ENCODE measurements at places on chromosomes 1 and 21. TPM values are rescaled to one million over a fixed set of nuclear protein-coding genes. Genes with fewer than 3 reads are reported as not detected.
A peak's percentile ranks its signal among the peaks of the same experiment; 100 is the strongest.

The PGBD5 gene
- total RNA-seq: 14.7 TPM

The KLF17 gene
- total RNA-seq: 0.09 TPM

The KCNE2 gene
- 0.27 TPM for total RNA-seq

The ADAMTS4 gene
- 2.7 TPM for total RNA-seq

The RIMS3 gene
- 4.3 TPM for total RNA-seq

The FNDC7 gene
- not detected for total RNA-seq

The RNU1-1 gene
- 1,356 TPM for total RNA-seq

The ATAD3C gene
- total RNA-seq: 1.8 TPM

The RASAL2 gene
- 45.3 TPM for total RNA-seq

The KCNH1 gene
- 18.7 TPM for total RNA-seq

DNA sequence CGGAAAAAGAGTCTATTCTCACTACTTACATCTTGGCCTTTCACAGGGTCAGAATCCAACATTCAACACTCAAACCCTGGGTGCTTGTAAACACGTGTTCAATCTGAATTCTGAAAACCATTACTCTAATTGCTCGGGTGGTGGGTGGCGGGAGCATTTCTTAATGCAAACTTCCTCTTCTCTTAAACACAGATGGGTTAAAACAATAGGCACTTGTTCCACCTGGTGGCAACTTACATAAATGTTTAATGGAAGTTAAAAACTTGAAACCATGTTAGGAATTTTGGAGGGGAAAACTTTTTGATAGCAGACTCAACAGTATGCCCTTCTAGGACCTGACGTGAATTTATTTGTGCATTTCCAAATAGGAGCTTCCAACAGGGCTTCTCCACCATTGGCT lies 23.4 kb upstream of the TDRD10 start:
- DNase-seq: no peak

DNA sequence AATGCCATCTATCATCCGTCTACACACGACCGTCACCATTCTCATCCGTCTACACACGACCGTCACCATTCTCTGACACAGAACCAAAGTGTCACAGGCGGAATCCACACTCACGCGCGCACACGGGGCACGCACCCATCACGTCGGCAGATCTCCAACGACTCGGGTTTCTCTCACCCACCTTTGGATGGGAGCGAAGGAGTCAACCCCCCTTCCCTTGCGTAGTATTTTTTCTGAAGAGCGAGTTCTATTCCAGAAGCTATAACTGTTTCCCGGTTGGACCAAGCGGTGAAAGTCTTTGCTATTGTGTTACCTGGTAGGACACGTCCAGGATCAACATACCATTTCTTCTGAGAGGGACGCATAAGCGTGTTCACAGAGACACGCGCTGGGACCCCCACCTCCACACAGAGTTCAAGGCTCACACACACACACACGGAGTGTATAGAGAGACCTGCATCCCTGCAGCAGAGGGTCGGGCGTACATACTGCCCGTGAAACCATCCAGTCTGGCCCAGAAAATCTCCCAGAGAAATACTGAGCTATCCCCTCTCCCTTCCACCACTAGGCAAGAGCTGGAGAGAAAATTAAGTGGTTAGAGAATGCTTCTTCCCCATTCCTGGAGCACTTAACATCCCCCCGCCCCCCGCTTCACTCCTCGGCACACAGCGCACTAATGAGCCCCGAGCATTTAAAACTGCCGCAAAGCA lies 741 bp downstream of the DUSP10 start:
- no peak for DNase-seq

GRCh38 chr1:31239653-31240241 lies at the start of gene NKAIN1:
Gene NKAIN1, minus strand, starts transcription at chr1:31239887. Its CDS starts 340 bp downstream, at chr1:31239547.
- DNase-seq: peak; percentile 22

DNA sequence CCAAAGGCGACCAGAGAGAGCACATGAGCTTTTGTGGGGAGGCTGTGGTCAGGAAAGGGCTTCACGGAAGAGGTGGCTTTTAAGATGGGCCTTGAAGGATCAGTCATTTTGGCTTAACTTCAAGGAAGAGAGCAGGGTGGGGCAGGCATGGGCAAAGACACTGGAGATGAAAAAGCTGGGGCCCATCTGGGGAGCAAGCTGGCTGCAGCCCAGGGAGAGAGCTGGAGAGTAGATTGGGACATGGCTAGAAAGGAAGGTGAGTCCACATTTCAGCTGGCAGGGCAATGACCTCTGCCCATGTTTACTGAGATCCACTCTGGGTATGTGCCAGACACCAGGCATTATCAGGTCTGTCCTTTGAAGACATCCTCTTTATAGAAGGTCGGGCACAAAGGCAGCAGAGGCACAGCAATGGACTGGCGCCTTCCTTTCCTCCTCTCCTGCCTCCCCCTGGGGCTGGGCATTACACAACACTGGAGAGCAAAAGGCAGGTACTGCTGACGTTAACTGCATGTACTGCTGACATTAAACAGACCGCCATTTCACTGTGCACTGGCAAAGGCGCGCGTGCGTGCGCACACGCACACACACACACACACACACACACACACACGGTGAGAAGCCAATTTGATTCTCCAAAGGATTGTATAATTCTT lies 2.2 kb upstream of the UBXN10 start:
- no peak for DNase-seq

DNA sequence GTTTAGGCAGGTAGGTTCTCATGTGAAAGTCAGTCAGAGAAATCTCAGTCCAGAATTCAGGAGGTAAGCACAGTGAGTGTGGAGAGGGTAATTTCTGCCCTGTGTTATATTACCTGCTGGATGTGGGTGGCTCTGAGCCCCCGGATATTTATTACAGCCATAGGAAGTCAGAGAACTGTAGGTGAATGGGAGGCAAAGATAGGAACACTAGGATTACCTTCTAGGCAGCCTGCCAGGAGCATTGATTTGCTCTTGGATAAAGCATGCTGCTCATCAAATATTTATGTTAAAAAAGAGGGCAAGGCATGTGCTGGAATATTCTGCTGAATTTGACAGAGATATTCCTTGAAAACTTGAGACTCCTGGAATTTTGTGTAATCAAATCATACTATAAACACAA lies 8.5 kb downstream of the GNG12 start:
- no peak for DNase-seq

GRCh38 chr1:219434285-219434922 lies 178.5 kb downstream of the ZC3H11B start:
- no peak for DNase-seq

DNA sequence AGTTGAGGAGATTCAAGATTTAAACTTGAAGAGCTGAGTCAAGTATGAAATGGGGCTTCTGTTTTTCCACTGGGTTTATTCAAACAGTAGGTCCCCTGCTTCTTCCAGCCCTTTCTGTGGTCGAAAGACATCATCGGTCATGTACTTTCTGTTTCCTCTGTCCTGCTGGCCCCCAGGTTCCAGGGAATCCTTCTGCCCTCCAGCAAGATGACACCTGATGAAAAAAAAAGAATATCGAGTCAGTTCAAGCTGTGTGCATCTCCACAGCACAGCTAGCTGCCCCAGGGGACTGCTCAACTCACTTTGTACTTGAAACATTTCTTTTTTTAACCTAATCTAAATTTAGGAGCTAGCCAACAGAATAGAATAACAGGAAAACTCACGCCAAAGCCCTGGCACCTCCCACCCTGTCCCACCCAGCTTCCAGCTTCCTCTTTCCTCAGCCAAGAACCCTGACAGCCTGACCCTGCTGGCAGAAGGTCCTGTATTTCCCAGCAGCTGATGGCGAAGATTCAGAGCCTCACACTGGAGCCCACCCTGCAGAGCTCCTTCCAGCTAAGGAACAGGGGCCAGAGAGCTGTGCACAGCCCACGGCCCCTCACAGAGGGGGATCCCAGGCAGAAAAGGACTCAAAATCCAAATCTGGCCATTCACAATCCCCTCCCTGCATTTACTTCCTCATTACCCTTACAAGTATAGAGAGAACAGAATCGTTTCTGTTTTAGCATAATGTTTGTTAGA lies 176.5 kb downstream of the PSMG1 start:
- DNase-seq: no peak

GRCh38 chr1:53584777-53585107 lies 125.5 kb downstream of the DMRTB1 start:
- DNase-seq: no peak

GRCh38 chr1:223323491-223324484 lies 40.2 kb downstream of the SUSD4 start:
- no peak for DNase-seq

DNA sequence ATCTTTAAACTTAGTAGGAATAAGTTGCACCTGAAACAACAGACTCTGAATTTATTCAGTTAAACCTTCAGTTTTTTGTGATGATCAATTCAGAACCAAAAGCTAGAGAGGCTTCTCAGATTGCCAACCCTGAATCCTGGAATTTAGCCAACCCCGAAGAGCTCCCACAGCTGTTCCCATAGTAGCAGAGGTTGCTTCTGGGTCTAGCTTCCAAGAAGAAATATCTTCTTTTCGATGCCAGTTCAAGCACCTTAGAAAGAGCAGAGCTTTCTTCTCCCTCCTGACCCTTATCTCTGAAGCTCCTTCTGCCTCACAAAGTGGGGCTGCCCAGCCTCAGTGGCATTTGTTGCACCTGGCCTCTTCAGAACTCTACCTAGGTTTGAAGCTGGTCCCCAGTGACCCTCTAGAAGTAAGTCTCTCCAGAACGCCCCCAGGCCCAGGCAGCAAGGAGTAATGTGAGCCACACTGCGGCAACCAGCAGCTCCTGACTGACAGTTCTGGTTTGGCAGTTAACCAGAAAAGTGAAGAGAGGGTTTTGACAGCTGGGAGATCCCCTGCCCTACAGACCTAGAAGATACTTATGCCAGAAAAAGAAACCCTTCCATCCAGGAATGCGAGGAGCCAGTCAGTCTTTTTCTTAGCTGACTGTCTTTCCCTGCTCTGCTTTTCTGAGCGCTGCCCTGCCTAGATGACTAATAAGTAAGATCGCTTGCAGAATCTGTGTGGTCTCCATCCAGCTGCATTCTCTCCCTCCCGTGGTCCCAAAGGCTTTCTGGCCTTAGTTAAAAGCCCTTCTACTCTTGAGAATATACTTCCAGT lies 165.9 kb downstream of the ADGRL4 start:
- peak; percentile 88 for DNase-seq

DNA sequence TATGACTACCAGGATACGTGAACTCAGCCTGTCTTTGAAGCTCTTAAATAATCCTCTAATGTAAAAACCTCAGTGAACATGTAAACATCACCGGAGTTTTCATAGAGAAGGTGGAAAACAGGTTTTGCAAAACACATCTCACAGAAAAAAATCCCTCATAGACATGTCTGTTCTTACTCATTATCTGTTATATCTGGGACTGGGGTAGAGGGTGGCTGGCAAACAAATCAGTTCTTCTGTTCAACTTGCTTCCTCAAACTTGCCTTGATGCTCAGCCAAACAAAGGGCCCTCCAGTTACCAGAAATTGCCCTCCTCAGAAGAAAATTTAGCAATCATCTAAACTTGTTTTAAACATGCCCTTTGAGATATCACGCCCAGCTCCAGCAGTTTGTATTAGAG lies 66.1 kb upstream of the CXADR start:
- no peak for DNase-seq

DNA sequence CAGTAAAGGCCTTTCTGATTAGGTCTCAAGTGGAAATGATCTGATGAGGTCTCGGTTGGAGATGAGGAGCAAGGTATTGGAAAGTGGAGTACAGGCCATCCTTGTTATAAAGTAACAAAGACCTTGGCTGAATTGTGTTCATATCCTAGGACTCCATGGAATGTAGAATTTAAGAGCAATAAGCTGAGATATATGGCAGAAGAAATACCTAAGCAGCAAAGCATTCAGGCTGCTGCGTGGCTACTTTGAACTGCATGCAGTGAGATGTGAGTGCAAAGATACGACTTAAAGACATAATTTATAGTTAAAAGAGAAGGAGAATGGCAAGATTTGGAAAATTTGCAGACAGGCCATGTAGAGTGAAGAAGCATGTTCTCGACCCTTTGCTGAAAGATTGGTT lies 11.2 kb upstream of the XPR1 start:
- no peak for DNase-seq

- DNase-seq: peak; percentile 26
Measured at GRCh38 chr1:186605762-186606350, 74.4 kb downstream of the PTGS2 start.

DNA sequence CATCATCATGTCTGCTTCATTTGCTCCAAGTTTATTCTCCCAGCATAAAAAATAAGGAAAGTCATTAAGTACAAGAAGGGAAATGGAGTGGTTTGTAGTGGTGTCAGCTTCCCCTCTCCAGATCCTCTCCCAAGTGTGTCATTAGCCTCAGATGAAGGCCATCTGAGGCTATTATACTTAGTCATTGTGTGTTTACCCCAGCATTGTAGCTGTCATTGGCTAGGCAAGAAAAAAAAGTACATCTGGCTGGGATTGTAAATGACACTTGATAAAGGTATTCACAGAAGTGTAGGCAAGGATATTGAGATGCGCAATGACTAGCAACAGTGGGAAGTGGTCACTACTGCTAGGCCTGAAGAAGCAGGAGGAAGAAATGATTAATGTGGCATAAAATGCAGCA lies 316.9 kb upstream of the SGIP1 start:
- DNase-seq: peak; percentile 92

GRCh38 chr1:56326056-56326455 lies 253.3 kb downstream of the PLPP3 start:
- peak; percentile 29 for DNase-seq

DNA sequence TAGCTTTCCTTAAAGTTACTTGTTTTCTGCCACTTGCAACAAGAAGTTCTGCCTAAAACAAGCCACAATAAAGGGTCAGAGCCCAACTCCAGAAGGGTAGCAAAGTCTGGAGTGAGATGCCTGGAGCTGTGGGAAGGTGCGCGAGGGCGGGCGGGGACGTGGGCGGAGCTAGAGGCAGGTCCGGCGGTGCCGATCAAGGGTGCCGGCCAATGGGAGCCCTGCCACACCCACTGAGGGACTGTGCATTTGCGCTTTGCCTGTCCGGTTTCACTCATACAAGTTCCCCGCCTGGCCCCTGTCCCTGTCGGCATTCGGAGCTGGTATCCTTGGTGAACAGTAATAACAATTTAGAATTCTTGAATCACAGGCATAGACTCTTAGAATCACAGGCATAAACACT lies 732.4 kb downstream of the MATN1 start:
- no peak for DNase-seq

- DNase-seq: no peak
Measured at GRCh38 chr1:39976732-39977131, 21.8 kb downstream of the MFSD2A start.

DNA sequence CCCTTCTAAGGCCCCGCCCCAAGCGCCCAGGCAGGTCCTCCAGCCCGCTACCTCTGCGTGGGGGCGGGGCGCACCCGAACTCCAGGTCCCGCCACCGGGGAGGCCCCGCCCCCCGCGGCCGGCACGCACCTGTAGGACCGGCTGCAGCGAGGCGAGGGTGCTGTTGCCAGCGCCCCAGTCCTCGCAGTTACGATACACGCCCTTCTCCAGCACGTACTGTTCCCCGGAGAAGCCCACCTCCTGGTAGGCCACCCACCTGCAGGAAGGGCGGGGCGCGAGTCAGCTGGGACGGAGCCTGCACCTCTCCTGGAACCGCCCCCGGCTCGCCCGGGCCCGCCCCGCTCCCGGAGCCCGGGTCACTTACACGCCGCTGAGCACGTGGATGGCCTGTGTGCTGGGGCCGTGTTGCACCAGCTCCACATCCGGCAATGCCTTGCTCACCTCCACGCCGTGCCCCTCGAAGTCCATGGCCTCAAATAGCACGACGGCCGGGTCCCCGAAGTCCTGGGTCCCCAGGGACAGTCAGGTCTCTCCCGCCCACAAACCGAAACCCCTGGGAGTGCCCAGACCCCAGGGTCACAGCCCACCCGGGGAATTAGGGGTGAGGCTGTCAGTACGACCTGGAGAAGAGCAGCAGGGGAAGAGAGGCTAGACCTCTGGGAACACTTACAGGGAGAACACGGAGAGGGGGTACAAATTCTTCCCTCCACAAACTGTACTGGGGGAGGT lies 17.3 kb downstream of the CRYBG2 start:
- no peak for DNase-seq

Data from astrocyte (in vitro differentiated cells and primary cell).